ENCODE measurements at places on chromosomes 6 and 20.

DNA sequence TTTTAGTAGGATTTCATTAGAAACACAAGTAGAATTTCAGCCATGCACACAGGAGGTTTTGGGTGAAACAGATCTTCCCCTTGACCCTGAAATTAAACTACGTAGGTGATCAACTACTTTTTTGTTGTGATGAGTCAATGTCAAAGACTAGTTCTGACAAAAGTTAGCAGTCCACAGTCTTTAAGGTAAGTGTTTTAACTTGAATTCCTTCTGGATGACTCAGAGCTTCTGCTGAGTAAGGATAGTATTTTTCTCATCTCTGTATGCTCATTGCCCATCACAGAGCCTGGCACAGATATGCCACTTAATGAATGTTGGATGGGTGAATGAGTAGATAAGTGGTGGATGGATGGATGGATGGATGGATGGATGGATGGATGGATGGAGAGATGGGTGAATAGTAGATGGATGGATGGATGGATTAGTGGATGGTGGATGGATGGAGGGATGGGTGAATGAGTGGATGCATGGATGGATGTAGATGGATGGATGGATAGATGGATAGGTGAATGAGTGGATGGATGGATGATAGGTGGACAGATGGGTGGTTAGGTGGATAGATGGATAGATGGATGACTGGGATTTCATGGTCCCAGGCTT lies 165.3 kb downstream of the ZMYND8 start:
- DNase-seq = no peak

- no peak for DNase-seq
Observed at GRCh38 chr20:20312562-20312961, 55.3 kb upstream of the INSM1 start.

DNA sequence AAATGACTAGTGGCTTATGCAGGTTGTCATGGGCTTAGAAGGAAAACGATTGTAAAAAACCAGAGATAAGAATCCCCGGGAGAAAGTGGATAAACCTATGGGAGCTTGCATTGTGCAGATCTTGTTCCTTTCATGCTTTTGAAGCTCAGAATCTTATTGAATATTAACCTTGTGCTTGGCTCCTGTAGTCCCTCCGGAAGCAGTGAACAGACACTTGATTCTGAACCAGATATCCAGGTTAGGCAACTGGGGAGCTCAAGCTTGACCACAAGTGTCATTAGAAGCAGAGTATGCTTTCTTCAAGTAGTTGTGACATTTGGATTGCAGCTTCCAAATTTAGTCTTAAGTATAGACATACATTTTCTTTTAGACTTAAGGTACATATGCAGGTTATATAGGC lies 212.6 kb upstream of the MOCS1 start:
- no peak for DNase-seq

DNA sequence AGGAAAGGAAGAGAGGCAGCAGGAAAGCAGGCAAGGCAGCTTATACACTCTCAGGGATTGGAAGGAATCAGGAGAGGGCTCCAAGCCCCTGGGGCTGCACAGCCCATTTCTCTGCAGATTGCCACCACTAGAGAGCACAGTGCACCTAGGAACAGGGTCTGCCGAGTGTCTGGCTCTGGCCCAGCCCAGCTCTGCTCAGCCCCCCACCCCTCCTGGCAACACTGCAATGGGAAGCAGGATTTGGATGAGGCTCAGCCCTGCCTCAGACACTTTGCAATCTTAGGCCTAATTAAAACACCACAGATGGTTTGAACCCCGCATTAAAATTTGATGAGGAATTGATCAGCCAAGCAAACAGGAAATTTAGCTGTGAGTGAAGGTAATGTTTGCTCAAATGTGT lies 252.7 kb downstream of the DHX35 start:
- no peak for DNase-seq

DNA sequence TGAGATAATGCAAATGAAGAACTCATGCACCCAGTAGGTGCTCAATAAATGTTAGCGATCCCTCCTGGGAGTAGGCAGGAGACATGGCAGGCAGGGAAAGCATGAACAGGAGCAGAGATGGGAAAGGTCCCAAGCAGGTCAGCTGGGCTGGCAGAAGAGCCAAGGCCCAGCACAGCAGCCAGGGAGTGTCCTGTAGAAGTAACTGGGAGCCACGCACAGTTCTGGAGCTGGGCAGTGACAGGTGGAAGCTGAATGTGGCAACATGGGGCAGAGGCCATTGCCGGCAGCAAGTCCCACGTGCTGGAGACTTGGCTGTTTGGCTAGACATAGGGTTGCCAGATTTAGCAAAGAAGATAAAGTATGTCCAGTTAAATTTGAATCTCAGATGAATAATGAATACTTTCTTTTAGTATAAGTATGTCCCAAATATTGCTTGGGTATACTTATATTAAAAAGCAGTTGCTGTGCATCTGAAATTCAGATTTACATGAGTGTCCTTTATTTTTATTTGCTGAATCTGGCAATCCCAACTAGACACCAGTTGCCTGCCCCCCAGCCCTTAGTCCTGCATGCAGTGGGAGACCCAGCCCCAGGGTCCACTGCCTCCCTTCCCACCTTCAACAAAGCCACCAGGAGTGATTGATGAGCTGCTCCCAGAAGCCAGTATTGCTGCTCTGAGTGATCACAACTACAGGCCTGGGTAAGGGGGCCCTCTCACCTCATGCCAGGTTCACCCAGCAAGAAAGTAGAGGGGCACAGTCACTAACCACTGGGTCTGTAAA lies 3.7 kb upstream of the LPIN3 start:
- DNase-seq = no peak

DNA sequence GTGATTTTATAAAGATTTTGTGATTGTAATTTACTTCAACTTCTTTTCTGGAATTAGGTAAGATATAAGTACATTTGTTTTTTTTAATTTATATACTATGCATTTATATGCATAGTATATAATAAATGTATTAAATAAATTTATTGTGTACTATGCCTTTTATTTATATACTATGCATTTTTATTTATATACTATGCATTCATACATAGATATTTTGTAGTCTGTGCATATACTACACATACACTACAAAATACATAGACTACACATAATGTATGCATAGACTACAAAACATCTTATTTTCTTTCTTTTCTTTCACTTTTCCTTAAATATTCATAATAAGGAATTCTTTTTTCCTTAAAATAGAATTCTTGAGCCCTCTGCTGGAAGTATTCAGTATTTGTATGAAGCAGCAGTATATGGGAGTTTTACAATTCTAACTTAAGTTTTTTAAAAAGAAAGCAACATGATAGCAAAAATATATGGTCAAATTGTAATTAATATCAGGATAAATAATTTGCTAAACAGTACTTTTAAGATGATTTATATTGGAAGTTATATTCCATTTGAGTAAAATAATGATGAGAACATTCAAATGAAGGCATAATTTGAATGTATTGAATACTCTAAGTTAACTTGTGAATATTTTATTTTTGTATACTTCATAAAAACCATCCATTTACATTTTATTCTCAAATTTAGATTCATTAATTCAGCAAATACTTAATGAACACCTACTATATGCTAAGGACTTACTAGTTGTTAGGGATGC lies 129.3 kb downstream of the KLHL32 start:
- peak; percentile 6 for DNase-seq

- no peak for DNase-seq
Observed at GRCh38 chr6:105121981-105122380, 57.8 kb downstream of the POPDC3 start.
